ENCODE measurements at places on chromosomes 4 and X. TPM values are rescaled to one million over a fixed set of nuclear protein-coding genes. Genes with fewer than 3 reads are reported as not detected.

Gene TAF7L
- total RNA-seq, result 0.36 TPM

Gene AKAP14
- not detected for total RNA-seq

Gene ALPK1
- total RNA-seq, result 9.7 TPM

Gene CHIC2
- 19.1 TPM for total RNA-seq

Gene ADH1A
- total RNA-seq, result not detected

Gene NLGN4X
- not detected for total RNA-seq

Gene AMOT
- 1.9 TPM for total RNA-seq

Gene CEP44
- 18.2 TPM for total RNA-seq

GRCh38 chrX:99184153-99184552, 1225.9 kb downstream of the PCDH19 start:
- H3K36me3 ChIP-seq, result no peaks in the 10 kb centered on the region
- no peaks in the 10 kb centered on the region for H3K27me3 ChIP-seq
- no peaks in the 10 kb centered on the region for H3K4me1 ChIP-seq
- no peak overlapping the region for H3K27ac ChIP-seq

DNA sequence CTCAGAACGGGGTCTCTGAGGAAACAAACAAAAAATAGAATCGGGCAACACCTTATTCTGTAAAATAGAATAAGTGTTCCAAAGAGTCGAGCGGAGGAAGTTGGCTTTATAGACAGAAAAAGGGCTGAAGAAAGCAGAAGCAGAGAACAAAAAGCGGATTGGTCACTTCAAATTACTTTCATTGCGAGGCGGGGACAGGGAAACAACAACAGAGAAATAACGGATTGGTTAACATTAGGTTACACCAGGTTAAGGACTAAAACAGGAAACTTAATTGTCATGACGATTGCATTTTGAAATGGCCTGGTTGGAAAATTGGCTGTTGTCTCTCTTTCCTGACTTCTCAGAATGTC, 433 bp upstream of the COQ2 start:
- peak overlapping the region; percentile 99 for H3K27ac ChIP-seq
- peak overlapping the region; percentile 97 for H3K4me3 ChIP-seq
- peak; percentile 22 for DNase-seq
- H3K36me3 ChIP-seq, result peaks cover 11% of the 10 kb centered on the region
- peaks cover 45% of the 10 kb centered on the region for H3K4me1 ChIP-seq

DNA sequence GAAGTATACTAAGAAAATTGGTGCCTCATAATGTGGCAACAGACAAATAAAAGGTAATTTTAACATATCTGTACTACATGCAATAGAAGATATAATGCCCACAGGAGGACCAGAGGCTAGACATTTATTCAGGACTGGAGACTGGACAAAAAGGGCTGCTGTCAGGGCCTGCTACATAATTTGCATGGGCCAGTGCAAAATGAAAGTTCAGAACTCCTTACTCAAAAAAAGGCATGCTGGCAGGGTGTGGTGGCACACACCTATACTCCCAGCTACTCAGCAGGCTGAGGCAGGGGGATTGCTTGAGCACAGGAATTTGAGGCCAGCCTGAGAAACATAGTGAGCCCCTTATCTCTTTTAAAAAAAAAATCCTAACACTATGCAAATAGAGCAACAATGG, 12.4 kb upstream of the MAOA start:
- H3K36me3 ChIP-seq, result no peaks in the 10 kb centered on the region
- no peak for DNase-seq
- peaks cover 1% of the 10 kb centered on the region for H3K27me3 ChIP-seq
- no peaks in the 10 kb centered on the region for H3K4me1 ChIP-seq

- H3K4me3 ChIP-seq, result no peak overlapping the region
- no peaks in the 10 kb centered on the region for H3K36me3 ChIP-seq
- no peak for DNase-seq
- H3K4me1 ChIP-seq, result peaks cover 22% of the 10 kb centered on the region
Observed at GRCh38 chr4:173488656-173489055, 41.4 kb downstream of the HAND2 start.

DNA sequence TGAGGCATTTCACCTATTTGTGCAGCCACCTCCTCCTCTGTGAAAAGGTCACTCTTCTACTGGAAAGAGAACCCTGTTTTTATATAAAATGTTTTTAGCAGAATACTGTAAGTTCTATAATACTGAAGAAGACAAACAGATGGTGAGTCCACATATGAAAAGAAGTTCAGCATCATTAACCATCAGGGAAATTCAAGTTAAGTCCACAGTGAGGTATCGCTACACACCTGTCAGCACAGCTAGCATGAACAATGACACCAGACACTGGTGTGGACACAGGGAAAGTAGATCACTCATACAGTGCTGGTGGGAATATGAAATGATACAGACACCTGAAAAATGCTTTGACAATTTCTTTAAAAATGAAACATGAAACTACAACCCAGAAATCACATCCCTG, 133.0 kb downstream of the MAD2L1 start:
- H3K36me3 ChIP-seq, result no peaks in the 10 kb centered on the region
- H3K27me3 ChIP-seq, result no peaks in the 10 kb centered on the region
- H3K4me1 ChIP-seq, result no peaks in the 10 kb centered on the region

- H3K27me3 ChIP-seq, result peaks cover 2% of the 10 kb centered on the region
- H3K36me3 ChIP-seq, result no peaks in the 10 kb centered on the region
- H3K4me3 ChIP-seq, result no peak overlapping the region
- H3K4me1 ChIP-seq, result no peaks in the 10 kb centered on the region
Observed at GRCh38 chr4:25884031-25884782, 21.4 kb upstream of the SEL1L3 start.

GRCh38 chrX:136030303-136031191, 45.3 kb downstream of the SLC9A6 start:
- no peaks in the 10 kb centered on the region for H3K27me3 ChIP-seq
- DNase-seq, result no peak
- no peak overlapping the region for H3K4me3 ChIP-seq
- H3K27ac ChIP-seq, result no peak overlapping the region
- peaks cover 13% of the 10 kb centered on the region for H3K36me3 ChIP-seq
- no peaks in the 10 kb centered on the region for H3K4me1 ChIP-seq

- H3K27me3 ChIP-seq, result no peaks in the 10 kb centered on the region
- no peaks in the 10 kb centered on the region for H3K4me1 ChIP-seq
- no peak for DNase-seq
- no peak overlapping the region for H3K27ac ChIP-seq
Observed at GRCh38 chr4:33161202-33161601, 2441.0 kb downstream of the PCDH7 start.

- H3K4me3 ChIP-seq, result no peak overlapping the region
- H3K4me1 ChIP-seq, result no peaks in the 10 kb centered on the region
- no peak overlapping the region for H3K27ac ChIP-seq
- no peaks in the 10 kb centered on the region for H3K27me3 ChIP-seq
Observed at GRCh38 chr4:7326693-7327340, 107.9 kb downstream of the PSAPL1 start.

DNA sequence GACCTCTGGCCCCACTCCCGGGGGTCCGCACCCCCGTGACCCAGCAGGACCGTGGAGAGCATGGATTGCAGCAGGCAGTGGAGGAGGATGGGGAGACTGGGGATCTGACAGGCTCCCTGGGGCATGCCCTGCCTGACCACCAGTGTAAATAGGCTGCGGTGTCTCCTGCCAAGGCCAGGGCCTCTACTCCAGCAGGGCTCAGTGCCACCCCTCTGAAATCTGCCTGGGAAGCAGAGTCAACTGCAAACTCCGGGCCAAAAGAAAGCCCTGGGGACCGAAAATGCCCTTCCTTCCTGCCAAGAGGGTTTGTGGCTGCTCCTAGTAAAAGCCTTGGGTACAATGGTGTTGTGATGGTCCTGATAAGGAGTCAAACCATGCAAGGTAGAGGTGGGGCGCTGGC, 6.4 kb downstream of the ADRA2C start:
- H3K27me3 ChIP-seq, result peaks cover 2% of the 10 kb centered on the region
- H3K4me3 ChIP-seq, result no peak overlapping the region
- peaks cover 2% of the 10 kb centered on the region for H3K36me3 ChIP-seq
- no peaks in the 10 kb centered on the region for H3K4me1 ChIP-seq
- no peak overlapping the region for H3K27ac ChIP-seq
- no peak for DNase-seq

GRCh38 chrX:136711147-136711546, 63.2 kb downstream of the CD40LG start:
- no peaks in the 10 kb centered on the region for H3K27me3 ChIP-seq
- peaks cover 51% of the 10 kb centered on the region for H3K4me1 ChIP-seq
- H3K4me3 ChIP-seq, result no peak overlapping the region
- peaks cover 6% of the 10 kb centered on the region for H3K36me3 ChIP-seq
- DNase-seq, result no peak

DNA sequence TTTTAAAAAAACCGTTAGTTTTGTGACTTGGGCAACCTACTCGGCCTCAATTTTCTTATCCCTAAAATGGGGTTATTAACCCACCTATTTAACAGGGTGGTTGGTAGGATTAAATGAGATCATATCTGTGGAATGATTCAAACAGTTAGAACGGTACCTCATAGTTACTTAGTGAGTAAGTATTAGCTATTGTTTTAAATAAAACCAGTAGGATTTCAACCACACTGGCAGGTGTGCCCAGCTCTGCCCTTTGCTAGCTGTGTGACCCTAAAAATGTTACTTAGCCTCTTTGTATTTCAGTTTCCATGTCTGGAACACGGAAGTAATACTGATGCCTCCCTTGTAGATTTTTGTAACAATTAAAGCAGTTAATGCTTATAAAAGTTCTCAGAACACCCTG, 225.8 kb upstream of the SPRY1 start:
- H3K4me3 ChIP-seq, result no peak overlapping the region
- no peak overlapping the region for H3K27ac ChIP-seq
- H3K27me3 ChIP-seq, result no peaks in the 10 kb centered on the region
- peaks cover 6% of the 10 kb centered on the region for H3K4me1 ChIP-seq

- H3K4me3 ChIP-seq, result no peak overlapping the region
- H3K27ac ChIP-seq, result no peak overlapping the region
- no peaks in the 10 kb centered on the region for H3K27me3 ChIP-seq
- no peak for DNase-seq
Observed at GRCh38 chrX:86028681-86029080, 18.7 kb downstream of the CHM start.

- no peak for DNase-seq
- H3K36me3 ChIP-seq, result no peaks in the 10 kb centered on the region
- H3K27me3 ChIP-seq, result no peaks in the 10 kb centered on the region
- H3K27ac ChIP-seq, result no peak overlapping the region
Observed at GRCh38 chr4:139227729-139228404, 50.8 kb upstream of the ELF2 start.

All from activated T-helper 1 cell treated with anti-CD3 and anti-CD28 coated beads, Interleukin-12 subunit alpha, Interleukin-12 subunit beta, Interleukin-2, Interleukin-4 antibody, amounts not matched to agents 30 ng/mL and 10 ng/mL and 1 ng/mL, durations not matched to agents 14 hours and 24 hours and 36 hours (primary cell).